ENCODE measurements at places on chromosomes 1 and 21.

GRCh38 chr1:17102232-17102631, 17.0 kb downstream of the PADI2 start:
- no peak for DNase-seq

- DNase-seq, result no peak
Measured at GRCh38 chr1:198919667-198920398, 281.0 kb downstream of the PTPRC start.

- no peak for DNase-seq
Measured at GRCh38 chr1:194684636-194685035, 1498.2 kb upstream of the B3GALT2 start.

DNA sequence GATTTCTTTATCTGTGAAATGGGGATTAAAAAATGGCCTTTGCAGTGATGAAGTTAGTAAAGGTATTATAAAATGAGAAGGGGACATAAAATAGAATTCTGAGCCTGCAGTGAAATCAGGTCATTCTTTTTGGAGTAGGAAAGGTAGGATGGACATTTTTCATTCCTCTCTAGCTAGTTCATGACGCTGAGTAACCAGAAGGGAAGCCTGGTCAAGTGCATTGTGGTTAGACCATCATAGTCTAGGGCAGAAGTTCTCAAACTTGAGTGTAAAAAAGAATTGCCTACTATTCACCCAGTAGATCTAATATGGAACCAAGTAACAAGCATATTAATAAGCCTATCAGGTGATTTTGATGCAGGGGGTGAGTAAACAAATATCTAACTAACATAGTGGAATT, 50.8 kb downstream of the TGFB2 start:
- no peak for DNase-seq

- DNase-seq, result no peak
Measured at GRCh38 chr1:176656257-176656995, 193.5 kb downstream of the PAPPA2 start.

DNA sequence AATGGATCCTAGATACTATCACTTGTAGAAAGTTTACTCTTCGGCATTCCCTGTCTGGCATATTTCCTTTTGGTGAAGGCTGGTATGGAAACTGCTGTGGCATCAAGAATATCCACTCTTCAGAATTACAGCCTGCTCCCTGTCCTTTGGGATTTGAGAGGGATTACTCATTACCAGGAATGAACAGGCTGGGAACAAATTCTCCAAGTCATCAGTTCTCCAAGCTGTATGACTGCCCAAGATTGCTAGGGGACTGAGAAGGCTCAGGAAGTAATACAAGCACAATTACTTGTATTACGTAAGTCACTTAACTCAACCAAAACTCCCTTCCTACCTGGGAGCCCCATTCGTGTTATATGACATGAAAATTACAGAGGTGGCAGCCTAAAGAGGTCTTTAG, 49.6 kb downstream of the CD58 start:
- no peak for DNase-seq

GRCh38 chr1:51345300-51345687, 14.9 kb upstream of the TTC39A start:
- no peak for DNase-seq

DNA sequence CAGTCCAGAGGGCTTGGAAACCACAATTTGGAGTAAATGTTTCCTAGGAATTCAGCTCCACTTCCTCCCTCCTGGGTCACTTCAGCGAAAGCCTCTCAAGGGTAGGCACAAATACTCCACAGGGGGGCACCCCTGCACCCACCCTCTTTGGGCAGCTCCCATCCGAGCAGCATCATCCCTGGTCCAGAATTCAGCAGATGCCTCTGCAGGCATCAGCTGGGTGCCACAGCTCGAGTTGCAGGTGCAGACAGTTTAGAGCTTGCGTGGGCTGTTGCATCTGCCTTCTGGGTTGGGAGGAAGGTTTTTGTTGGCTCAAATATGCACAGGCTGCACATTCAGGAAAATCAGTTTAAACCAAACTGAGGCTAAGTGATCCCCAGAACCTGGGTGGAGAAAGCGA, 25.0 kb downstream of the KANK4 start:
- no peak for DNase-seq

GRCh38 chr1:153680120-153680403, 1.6 kb downstream of the NPR1 start:
- DNase-seq, result peak; percentile 16

DNA sequence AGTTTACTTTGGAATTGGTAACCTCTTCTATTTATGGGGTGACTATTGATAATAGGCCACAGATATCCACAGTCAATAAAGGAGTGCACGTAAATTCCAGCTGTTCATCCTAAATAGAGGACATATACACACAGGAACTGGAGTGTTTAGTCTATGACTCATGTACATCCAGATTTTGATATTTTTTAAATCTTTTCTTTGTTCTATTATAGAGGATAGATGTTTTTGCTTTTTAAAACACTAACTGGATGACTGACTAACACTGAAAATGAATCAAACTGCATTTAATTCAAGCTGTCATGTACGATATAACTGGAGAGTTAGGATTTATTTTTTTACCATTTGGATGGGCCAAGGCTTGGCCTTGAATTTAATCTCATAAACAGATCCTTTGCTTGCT, 45.9 kb downstream of the RGL1 start:
- DNase-seq, result no peak

GRCh38 chr1:31915438-31915837, 22.7 kb downstream of the PTP4A2 start:
- no peak for DNase-seq
